ENCODE measurements at places on chromosomes 3 and 15.

DNA sequence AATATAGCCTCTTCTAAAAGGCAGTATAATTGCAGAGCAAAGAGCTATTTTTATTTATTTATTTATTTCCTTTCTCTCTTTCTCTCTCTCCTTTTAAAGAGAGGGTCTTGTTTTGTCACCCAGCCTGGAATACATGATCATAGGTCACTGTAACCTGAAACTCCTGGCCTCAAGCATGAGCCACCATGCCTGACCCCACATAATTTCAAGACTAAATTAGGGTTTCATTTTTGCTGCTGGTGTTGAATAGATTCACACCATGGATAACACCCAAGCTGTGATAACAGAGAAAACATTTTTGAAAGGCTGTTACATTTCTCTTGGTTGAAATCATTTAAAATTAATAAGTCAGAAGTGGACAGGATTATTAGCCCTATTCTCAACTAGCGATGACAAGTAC, 131.6 kb downstream of the LEKR1 start:
- DNase-seq, result no peak

- no peak for DNase-seq
Measured at GRCh38 chr3:43468133-43468532, 153.7 kb downstream of the ANO10 start.

DNA sequence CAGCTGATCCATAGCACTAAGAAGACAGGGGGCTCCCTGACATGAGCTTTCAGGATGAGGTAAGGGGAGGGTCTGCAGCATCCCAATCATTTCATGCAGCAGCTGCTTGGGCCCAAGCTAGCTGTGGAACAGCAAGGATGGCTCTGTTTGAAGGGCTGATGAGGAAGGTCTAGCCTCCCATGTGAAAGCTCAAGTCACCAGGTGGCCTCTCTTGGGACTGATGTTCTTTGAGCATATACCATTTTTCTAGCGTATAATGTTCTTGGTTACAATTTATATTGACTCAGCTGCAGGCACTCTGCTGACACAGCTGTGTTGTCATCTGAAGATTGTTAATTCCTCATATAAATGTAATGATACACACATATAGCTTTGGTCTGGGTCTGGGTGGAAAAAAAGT, 87.0 kb downstream of the CD200R1L start:
- DNase-seq, result no peak

DNA sequence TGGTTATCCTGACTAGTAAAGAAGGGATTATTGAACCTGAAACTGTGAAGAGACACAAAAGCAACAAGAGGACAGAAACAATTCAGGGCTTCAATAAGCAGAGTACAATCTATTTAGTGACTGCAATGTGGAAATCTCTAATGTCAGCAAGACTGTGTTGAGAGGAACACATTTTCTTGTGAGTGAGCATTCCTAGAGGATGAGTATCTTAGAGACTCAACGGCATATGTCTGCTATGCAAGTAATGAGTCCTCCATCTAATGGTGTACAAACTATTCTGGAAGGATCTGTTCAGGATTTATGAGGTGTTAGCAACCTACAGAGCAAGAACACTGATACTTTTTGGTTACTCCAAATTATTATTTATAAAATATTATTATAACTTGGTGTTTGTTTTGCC, 226.5 kb upstream of the NDN start:
- DNase-seq, result no peak

- DNase-seq, result no peak
Measured at GRCh38 chr15:80414546-80415357, 10.6 kb downstream of the ARNT2 start.

DNA sequence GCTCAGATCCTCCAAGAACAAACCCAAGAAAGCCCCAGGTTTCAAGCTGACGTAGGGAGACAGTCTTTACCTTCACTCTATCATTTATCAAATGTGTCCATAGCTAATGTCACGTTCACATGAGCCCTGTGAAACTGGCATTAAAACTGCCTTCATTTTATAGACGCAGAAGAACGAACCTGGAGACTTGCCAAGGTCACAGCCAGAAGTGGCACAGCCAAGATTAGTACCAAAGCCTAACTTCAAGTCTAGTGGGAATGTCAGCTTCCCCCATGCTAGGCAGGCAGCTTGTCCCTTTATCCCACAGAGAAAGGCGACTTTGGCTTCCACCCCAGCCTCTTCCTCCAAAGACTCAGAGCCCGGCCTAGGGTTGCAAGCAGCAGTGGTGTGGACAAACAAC, 517.2 kb downstream of the SHQ1 start:
- no peak for DNase-seq

- no peak for DNase-seq
Measured at GRCh38 chr3:160183345-160184076, 41.7 kb upstream of the C3orf80 start.

GRCh38 chr3:70815817-70816216, 503.4 kb upstream of the MDFIC2 start:
- no peak for DNase-seq

GRCh38 chr3:123163141-123163540, 38.6 kb upstream of the SEC22A start:
- DNase-seq, result no peak

GRCh38 chr3:5080779-5081550, 41.1 kb upstream of the ARL8B start:
- DNase-seq, result no peak

- DNase-seq, result no peak
Measured at GRCh38 chr15:69881302-69881670, 216.4 kb downstream of the TLE3 start.

DNA sequence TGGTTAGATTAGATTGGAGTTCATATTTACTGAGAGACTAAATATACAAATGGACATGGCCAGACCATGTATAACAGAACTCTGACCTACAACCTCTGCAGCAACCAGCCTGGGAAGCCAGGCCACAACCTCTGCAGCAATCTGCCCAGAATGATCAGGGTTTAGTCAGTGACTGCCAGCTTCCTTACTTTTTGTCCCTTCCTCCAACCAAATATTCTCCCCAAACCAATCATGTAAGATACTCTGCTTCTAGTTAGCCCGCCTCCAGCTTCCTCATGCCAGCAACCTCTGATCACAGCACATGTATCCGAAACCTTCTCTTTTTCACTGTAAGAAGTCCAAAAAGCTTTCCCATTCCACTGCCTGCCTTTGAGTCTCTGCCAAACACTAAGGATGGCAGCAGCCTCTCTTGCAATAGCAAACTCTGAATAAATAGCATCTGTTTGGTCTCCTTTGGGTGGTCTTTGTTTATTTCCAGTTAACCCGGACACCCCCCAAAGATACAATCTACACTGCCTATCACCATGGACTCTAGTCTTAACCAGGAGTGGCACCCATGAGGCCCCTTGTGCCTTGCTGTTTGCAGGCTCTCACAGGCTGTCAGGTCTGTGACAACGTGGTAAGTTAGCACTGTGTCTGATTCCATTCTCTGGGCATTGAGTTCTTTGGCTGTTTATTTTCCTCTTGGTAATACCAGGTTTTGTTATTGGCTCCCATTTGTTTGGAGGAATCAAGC, 102.2 kb downstream of the ERC2 start:
- no peak for DNase-seq

GRCh38 chr15:39247574-39247973, 333.3 kb upstream of the THBS1 start:
- DNase-seq, result no peak

DNA sequence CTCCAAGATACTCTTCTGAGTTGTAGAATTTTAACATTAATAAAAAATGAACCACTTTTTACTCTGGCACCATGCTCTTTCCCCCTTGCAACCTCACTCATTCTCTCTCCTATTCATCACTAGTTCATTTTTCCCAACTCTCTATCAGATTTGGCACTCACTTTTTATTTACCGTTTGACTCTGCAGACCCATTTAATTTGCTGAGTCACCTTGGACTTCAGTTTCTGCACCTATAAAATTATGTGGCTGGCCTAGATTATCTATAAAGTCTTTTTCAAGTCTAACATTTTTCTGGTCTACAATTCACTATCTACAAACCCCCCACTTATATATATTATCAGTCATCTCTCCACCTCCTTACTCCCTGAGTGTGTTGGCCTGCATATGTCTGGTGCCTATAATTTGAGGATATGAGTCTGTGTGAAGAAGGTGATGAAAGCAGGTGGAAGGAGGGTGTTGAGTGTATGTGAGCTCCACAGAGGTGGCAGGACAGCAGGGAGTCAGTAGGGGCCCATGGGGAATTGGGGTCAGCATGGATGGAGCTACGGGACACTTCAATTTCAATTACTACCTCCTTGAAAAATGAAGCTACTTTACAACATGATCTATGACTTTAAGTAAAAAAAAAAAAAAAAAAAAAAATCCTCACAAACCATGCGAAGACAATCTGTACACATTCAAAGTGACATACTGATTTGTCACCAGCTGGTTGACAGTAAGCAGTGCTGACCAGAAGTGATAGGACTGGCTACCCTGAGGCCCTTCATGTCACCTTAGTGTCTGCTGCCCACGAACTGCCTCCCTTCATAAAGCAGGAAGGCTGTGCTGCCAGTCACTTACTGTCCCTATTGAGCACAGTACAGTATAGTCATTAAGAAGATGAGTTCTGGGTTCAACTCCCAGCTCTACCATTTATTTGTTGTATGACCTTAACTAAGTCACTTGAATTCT, 334.2 kb upstream of the IL12A start:
- no peak for DNase-seq

DNA sequence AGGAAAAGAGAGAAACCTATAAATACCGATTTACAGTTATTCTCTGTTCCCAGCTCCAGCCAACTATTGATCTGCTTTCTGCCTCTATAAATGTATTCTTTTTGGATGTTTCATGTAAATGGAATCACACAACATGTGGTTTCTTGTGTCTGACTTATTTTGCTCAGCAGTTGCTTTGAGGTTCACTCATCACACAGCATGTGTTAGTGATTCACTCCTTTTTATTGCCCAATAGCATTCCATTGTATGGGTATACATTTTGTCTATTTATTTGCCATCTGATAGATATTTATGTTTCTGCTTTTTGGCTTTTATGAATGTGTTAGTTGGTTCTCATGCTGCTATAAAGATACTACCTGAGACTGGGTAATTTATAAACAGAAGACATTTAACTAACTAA, 23.6 kb downstream of the CCR1 start:
- DNase-seq, result peak; percentile 77

GRCh38 chr3:132135628-132136333, 101.0 kb upstream of the CPNE4 start:
- peak; percentile 77 for DNase-seq

DNA sequence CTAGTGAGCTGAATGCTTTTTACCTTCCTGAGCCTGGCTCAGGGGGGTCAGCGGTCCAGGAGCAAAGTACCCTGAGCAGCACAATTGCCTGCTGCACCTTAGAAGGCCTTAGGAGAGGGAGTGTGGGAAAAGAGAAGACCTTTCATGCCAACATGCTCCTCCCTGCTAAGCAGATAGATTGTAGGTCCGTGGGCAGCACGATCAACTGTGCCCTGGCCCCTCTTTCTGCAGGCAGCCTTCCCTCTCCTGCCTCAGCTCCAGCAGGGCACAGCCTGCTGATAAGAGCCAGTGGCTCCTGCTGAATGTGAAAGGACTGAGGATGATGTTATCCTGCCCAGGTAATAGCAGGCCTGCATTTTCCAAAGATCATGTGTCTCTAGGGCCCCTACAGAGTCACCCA, 4.1 kb downstream of the CORO2B start:
- DNase-seq, result no peak

DNA sequence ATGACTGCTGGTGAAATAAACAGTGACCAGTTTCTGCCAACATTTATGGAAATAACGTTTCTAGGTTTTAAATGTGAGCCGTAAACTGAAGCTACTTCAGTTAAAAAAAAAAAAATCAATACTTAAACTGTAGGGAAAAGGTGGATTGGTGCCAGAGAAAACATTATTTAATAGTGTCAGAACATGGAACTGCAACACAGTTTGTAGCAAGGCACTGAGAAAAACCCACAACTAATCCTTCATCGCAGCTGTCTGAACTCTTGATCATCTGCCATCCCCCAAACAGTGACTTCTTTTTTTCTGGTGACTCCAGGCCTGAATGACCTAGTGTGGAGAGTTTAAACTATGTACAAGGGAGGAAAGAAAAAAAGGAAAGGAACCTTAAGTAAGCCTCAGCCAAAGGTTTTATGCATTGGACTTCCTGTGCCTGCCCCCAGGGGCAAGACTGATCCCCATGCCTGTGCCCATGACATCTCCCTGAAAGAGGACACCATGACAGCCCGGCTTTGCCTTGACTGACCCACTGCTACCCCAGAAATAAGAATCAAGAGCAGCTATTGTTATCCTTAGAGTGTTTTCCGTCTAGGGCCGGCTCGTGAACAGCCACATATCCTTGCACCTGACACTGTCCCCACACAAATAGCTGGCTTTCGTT, 33.1 kb downstream of the CRTAP start:
- DNase-seq, result peak; percentile 28

DNA sequence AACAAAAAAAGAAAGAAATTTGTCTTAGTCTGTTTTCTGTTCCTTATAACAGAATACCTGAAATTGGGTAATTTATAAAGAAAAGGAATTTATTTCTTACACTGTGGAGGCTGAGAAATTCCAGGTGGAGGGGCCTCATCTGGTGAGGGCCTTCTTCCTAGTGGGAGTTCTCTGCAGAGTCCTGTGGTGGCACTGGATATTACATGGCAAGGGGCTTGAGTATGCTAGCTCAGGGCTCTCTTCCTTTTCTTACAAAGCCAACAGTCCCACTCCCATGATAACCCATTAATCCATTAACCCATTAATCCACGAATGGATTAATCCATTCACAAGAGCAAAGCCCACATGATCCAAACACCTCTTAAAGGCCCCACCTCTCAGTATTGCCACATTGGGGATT, 2.9 kb upstream of the SATB1 start:
- no peak for DNase-seq

GRCh38 chr3:169268286-169268776, 395.2 kb downstream of the MECOM start:
- DNase-seq, result no peak

DNA sequence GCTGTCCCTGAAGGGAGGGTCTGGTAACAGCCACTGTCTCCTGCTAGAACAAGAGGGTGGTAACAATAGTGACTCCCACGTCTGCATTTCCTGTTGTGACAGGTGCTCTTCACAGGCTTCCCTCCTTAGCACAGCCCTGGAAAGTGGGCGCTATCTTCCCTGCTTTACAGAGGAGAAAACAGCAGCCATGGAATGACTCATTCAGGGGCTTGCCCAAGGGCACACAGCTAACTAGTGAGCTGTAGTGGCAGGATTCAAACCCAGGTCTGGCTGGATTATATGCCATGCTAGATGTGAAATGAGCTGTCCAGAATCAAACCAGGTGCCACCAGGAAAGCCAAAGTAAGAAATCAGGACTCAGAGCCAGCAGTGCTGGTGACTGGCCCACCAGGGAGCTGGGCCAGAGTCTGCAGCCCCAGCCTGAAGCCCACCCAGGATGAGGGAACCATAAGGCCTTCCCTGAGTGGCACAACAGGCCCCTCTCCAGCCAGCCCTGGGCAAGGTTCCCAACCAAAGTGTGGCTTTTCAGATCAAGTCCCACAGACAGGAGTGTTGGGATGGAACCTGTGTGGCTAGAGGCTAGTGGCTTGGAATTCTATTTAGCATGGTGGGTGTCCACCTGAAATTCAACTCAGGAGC, 102.4 kb downstream of the ETFA start:
- no peak for DNase-seq

DNA sequence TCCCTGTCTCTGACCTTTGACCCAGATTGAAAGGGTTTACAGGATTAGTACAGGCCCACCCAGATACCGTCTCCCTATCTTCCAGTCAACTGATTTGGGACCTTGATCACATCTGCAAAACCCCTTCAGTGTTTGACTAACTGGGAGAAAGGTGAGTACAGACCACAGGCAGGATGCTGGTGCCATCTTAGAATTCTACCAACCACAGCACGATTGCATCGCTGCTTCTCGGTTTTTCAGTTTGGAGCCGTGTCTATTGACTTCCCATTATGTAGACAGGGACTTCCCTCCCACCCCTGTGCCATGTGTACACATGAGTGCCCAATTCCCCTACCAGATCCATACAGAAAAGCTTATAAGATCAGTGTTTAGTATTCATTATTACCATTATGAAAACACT, 6.6 kb upstream of the KLF13 start:
- no peak for DNase-seq
